HS-5 (cell line): ENCODE measurements at places on chromosomes 5 and 9.
A peak's percentile ranks its signal among the peaks of the same experiment; 100 is the strongest.

- no peak for DNase-seq
Measured at GRCh38 chr5:107990881-107991810, 320.4 kb upstream of the EFNA5 start.

DNA sequence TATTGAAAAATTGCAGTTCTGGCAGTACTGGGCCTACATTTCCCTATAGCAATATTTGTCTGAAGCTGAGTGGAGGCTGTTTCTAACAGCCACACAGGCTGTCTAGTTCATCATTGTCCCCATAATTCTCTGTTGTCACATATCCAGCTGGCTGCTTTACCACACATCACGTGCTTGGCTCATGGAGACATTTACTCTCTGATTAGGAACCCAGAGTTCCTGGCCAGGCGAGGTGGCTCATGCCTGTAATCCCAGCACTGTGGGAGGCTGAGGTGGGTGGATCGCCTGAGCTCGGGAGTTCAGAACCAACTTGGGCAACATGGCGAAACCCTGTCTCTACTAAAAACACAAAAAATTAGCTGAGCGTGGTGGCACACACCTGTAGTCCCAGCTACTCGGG lies 81.4 kb downstream of the PGM5 start:
- DNase-seq: no peak

- no peak for DNase-seq
Measured at GRCh38 chr5:83219077-83219476, 141.7 kb downstream of the XRCC4 start.

DNA sequence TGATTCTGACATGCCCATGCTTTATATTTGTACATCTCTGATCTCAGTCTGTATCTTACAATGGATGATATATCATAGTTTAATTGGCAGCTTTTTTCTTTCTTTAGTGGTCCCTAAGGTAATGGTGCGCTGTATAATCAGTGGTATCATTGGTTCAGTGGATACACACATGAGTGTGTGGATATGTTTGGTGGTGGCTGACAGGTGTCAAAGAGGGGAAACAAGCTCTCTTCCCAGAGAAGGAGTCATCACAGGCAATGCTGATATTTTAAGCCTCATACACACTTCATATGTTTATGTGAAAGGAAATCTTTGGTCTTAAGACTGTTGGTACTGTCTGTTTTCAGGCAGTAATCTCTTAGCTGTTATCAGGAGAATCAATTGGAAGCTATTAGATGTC lies 52.1 kb upstream of the KIAA1958 start:
- no peak for DNase-seq

DNA sequence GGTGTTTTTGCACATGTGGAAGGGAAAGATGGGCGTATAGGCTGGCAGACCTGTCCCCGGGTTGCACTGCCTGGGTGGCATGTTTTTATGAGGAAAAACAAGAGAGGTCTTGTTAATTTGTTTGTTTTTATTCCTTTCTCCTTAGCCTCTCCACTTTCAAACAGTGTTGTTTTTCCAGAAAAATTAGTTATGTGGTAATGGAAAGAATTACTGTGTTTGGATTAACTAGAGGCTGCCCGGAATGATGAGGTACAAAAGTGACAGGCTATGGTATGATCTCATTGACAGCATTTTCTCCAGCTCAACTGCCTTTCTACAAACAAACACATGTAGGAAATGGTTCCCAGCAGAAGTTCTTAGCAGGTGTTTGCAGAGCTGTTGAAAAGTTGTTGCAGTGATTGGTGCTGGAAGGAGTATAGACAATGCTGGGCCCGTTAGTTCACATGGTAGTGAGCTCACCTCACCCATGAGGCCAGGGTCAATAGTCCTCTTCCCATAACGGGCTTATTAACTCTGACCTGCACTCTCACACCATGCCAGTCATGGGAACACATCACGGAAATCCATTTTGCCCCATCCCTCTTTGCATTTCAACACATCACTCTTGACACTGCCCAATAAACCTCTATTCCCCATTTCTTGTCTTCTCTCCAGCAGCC lies 111.3 kb upstream of the SAP30L start:
- DNase-seq: no peak

- DNase-seq: peak; percentile 3
Measured at GRCh38 chr9:121483049-121483448, 16.6 kb downstream of the GGTA1 start.

- no peak for DNase-seq
Measured at GRCh38 chr5:40486437-40487275, 193.1 kb upstream of the PTGER4 start.

GRCh38 chr9:127537792-127538191 lies 74.3 kb upstream of the STXBP1 start:
- no peak for DNase-seq

DNA sequence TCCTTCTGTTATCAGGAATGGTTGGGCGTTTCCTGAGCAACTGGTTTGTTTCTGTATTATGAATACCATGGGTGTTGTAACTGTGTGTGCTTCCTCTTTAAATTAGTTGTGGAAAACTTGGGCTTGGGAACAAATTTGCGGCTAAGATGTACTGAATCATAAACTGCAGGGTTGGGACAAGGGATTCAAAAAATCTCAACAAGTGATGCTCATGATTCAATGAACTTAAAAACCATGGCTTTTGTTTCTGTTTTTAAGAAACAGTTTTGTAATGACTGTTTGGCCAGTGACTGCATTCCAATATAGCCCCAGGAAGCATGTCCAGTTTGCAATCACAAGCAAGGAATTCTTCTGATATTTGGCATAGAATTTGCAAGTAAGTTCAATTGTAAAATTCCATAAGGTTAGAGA lies 657.5 kb upstream of the WWC1 start:
- peak; percentile 89 for DNase-seq

GRCh38 chr9:131874916-131875670 lies 135.2 kb upstream of the RAPGEF1 start:
- no peak for DNase-seq

GRCh38 chr5:109080896-109081295 lies 328.9 kb downstream of the PJA2 start:
- DNase-seq: no peak

DNA sequence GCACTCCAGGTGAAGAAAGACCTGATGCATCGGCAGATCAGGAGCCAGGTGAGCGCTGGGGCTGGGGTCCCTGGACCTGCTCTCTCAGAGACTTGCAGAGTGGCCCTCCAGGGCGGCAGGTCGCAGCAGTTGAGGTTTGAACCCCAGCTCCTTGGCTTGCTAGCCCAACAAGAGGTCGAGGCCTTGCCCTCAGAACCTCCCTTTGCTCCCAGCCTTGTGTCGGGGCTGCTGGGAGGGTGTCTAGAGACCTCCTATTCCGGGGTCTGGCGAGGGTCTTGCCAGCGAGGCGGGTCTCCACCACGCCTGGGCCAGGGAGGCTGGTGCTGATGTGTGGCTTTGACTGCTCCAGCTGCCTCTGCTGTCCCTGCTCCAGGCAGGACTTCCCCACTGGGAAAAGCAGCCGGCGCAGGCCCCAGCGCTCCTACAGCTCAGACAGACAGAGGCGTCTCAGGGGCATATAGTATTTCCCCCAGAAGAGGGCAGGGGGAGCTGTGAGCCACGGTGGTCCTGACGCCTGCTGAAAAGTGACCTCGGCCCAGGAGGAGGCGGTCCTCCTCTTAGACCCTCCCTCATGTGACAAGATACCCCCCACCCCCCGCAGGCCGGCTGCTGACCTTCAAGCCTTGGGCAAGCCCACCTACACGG lies 38.3 kb downstream of the LRSAM1 start:
- no peak for DNase-seq

GRCh38 chr9:130599625-130600024 lies 20.2 kb downstream of the FUBP3 start:
- no peak for DNase-seq

DNA sequence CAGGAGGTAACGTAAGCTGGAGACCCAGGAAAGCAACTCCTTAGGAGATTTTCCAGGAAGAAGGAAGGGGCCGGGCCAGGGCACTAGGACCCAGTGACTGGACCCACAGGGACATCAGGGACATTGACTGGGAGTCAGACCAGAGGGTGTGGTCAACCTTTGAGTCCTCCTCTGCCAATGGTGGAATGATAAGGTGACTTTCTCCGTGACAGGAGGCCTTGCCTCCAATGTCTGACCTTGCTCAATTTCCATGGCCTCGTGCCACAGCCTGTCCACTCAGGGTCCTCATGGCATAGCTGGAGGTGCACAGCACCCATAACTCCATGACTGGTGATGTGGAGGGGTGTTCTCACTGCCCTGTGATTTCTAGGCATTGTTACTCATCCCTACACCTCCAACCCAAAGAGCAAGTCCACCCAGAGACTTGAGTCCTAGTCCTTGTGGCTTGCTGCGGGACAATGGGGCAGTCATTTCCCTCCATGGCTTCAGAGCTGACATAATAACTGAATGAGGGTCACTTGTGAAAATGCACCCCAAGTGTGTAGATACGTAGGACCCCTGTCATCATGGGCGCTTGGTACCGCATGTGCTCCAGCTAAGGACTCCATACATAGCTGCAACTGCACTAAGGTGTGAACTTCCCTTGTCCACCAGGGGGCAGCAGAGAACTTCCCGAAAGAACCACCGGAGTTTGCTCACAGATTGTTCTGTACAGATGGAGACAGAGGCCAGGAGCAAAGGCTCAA lies 4.1 kb upstream of the AMBP start:
- DNase-seq: peak; percentile 60

GRCh38 chr5:42879291-42879690 lies 67.6 kb upstream of the SELENOP start:
- no peak for DNase-seq

DNA sequence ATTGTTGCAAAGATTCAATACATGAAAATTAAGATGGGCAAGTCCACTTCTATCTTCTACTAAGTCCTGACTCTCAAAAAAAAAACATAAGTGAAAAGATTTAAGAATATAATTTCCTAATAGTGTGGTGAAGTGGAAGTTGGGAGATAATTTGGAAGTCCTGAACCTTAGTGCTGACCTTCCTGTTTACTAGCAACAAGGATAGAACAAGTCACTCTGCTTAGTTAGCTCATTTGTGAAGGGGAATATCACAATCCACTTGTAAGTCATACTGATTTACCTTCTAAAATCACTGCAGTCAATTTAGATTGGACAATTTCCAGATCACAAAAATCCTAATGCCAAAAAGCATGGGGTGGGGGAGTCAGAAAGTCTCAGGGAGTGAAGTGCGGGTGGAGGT lies 43.4 kb upstream of the PCSK5 start:
- DNase-seq: no peak

GRCh38 chr5:160573318-160573717 lies 151.7 kb downstream of the PTTG1 start:
- no peak for DNase-seq

- DNase-seq: no peak
Measured at GRCh38 chr5:53030893-53031292, 41.7 kb downstream of the ITGA2 start.

- no peak for DNase-seq
Measured at GRCh38 chr5:132887283-132887682, 13.8 kb downstream of the LEAP2 start.

DNA sequence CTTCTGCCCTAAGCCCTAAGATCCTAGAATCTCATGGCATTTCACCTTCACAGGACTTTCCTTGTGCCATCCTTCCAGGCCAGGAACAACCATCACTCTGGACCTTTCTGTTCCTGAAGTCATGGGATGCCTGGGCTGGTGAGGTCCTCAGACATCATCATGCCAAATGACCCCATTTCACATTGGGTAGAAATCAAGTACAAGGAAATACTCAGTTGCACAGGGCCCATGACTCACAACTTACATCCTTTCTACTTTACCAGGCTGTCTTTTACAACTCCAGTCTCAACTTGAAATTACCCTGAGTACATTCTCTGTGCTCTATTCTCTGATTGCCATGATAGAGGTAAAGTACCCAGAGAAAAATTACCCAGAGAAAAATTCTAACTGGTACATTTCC lies 167.1 kb downstream of the PIK3R1 start:
- no peak for DNase-seq

GRCh38 chr9:83536332-83536731 lies 1.9 kb downstream of the FRMD3 start:
- no peak for DNase-seq

- DNase-seq: no peak
Measured at GRCh38 chr5:125528881-125529280, 782.4 kb upstream of the ZNF608 start.

GRCh38 chr9:111094958-111095357 lies 56.7 kb upstream of the LPAR1 start:
- DNase-seq: no peak

- no peak for DNase-seq
Measured at GRCh38 chr5:154470947-154471870, 6.8 kb downstream of the HAND1 start.

DNA sequence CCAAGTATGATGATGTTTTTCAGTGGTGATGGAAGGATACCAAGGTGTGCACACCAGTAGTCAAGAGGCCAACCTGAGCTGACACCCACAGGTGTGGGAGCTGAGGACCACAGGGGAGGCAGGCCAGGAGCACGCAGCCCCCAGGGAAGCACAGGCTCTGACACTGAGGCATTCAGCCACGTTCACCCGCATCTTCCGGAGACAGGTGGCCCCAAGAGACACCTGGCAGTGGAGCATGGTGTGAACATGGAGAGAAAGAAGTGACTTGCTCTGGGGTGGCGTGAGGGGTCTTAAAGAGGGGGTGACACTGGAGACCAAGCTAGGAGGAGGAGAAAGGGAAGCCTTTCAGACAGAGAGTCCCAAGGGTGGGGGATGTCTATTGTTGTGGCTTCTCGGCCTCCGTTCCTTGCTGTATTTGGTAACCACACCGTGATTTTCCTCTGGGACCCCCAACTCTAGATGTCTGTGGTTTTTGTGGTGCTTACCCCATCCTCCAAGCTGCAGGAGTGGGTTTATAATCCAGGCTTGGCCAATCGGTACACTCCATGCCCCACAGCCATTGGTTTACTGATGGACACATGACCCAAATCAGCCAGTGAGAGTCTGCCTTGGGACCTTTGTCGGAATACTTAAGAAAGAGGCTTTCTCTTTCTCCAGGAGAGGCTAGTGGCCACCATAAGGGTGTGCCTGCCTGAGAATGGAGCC lies 84.6 kb downstream of the HRH2 start:
- DNase-seq: no peak

- no peak for DNase-seq
Measured at GRCh38 chr5:139680368-139681111, 32.4 kb downstream of the CXXC5 start.

GRCh38 chr5:44697025-44697424 lies 111.7 kb upstream of the MRPS30 start:
- no peak for DNase-seq

DNA sequence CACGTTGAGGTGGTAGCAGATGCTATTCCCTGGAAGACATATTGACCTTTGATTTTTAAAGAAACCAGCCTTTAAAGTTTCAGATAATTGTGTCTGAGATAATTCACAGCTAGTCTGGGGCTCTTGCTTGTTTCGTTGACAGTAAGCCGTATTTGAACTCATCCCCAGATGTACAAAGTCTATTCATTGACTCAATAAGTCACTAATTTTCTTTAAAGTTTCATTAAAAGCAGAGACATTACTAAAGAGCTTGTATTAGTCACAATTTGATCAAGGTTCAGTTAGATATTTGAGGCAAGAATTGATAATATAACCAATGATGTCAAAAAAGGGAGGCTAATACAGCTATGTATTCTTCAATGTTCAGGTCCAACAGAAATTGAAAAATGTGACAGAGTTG lies 158.0 kb downstream of the PCSK1 start:
- DNase-seq: no peak
